ENCODE measurements at places on chromosomes 2 and 18.
A peak's percentile ranks its signal among the peaks of the same experiment; 100 is the strongest.

GRCh38 chr2:43478412-43479086 is 117.3 kb downstream of the THADA start:
- peak; percentile 79 for DNase-seq

GRCh38 chr2:19614066-19614465 is 255.6 kb upstream of the OSR1 start:
- no peak for DNase-seq

DNA sequence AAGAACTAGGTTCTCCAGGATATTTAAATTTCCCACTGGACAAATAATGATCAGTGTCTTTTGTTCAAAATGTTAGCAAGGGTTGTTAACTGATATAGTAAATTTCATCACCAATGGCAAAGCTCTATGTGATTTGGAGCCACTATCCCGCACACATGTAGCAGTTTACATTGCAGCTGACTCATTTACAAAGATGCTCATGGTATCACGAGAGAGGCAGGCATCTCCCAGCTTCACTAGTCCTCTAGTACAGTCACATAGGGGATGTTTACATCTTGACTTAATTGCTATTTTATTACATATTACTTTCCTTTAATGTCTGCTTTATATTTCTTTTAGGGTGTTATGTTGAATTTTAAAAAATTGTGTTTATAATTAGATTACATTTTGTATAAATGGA is 30.7 kb downstream of the KCNE4 start:
- DNase-seq = no peak

DNA sequence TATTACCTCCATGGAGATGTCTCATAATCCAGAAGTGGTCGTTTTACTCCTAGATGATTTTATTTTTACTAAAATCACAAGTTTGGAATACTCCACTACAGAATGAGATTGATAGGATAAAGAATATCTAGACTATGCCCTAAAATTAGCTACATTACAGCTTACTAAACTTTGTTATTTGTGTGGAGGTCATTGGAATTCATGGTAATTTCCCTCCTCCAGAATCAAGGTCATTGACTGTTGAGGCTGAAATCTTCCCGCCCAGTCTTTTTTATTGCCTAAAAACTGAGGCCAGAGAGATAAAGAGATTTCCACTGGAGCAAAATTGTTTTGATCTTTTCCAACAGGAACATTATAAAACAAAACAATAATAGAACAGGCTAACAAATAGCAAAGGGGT is 35.0 kb downstream of the ITGB6 start:
- DNase-seq = no peak

DNA sequence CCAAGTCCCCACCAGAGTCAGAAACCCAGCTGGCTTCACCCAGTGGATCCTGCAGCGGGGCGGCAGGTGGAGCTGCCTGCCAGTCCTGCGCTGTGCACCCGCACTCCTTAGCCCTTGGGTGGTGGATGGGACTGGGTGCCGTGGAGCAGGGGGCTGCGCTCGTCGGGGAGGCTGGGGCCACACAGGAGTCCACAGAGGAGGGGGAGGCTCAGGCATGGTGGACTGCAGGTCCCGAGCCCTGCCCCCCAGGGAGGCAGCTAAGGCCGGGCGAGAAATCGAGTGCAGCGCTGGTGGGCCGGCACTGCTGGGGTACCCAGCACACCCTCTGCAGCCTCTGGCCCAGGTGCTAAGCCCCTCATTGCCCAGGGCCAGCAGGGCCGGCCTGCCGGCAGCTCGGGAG is 144.6 kb upstream of the MGAT5 start:
- DNase-seq = no peak

DNA sequence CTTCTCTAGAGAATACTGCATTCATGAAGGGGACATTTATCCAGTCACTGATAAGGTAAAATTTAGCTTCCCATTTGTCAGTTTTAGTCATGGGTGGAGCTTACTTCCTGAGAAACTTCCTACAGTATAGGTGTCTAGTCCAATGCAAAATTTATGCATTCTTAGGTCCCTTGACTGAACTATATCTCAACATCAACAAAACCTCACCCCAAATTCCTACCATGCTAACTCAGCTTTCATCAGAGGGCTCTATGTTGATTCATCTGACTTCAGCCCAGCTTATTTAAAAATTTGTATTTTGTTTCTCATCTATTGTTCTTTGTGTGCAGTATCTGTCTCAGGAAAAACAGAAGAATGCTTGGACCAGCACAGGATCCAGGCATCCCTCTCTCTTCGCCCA is 296.4 kb upstream of the ACVR2A start:
- no peak for DNase-seq

DNA sequence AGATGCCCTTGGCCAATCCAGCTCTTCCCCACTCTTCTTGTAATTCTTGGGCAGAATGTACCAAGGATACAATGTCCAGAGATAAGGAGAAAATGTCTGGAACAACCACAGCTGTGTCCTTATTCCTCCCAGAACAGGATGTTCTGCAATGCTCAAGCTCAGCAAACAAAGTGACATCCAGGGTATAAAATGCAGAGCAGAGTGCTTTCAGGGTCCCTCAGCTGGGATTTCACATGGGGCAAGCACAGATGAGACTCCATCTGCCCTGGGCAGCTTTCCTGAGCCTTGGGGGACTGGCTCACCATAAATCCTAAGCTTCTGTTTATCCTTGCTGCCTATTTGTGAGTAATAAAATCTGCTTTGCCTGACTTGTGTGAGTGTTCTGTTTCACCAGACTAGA is 127.4 kb downstream of the VAPA start:
- no peak for DNase-seq

GRCh38 chr2:171533331-171533730 is 11.1 kb downstream of the CYBRD1 start:
- no peak for DNase-seq

- DNase-seq = no peak
Observed at GRCh38 chr2:86107031-86107430, 996 bp downstream of the PTCD3 start.

DNA sequence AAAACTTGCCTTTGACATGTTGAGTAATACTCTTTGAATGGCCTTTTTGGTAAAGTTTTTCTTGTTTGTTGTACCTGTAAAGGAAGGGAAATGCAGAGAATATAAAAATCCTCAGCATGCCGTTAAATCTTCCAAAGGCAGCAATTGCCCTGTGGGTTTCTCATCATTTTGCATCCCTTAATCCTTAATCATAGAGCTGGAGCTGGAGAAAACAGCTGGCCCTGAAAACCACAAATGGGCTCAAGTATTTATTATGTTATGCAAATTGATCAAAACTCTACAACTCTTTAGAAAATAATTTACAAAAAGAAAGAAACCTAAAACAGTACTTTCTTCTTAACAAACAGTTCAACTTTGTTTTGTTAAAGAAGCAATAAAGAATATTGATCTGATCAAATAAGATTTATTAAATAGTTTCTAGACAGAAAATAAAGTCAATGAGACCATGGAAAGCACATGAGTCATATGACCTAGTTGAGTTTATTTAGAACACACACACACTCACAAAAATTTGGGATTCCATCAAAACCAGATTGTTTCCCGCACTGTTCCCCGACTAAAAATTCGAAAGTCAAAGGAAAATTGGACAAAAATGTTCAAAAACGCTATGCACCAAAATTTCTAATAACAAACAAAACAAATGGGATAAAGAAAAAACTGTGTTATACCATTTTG is 309.0 kb downstream of the GULP1 start:
- peak; percentile 32 for DNase-seq

GRCh38 chr2:105858868-105859693 is 114.4 kb downstream of the NCK2 start:
- DNase-seq = peak; percentile 75

DNA sequence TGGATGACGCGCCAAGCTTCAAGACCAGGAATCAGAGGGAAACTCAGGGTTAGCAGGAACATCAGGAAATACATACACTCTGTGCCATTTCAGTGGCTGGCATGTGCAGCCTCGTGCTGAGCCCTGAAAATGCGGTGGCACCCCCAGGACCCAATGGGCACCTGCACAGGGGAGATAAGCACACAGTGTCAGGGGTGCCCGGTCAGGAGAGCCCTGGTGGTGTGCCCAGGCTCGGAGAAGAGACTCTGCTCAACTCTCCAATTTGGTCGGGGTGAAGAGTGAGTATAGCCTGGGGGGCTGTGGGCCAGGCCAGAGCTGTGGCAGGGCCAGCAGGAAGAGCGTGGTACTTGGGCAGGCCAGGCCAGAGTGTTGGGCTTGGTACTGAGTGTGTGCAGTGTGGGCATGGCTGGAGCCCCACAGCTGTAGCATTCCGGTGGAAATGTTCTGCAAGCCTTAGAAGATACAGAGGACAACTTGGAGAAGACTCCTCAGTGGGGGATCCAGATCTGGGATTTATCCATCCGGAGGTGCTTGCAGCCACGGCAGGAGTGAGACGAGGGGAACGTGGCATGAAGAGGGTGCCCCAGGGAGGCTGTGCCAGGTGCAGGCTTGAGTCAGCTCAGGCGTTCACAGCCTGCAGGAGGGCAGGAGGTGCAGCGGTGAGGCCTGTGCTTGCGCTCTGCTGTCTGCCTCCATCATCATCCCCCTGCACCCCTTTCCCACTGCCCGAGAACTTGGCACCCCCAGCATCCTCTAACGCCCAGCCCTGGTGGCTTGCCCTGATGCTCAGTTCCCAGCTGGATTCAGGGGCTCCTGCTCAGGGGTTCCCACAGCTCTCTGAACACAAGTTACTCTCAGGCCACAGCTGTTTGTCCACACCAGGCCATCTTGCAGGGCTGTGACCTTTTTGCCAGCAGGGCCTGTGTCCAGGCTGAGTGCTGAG is 451.7 kb upstream of the HS6ST1 start:
- no peak for DNase-seq

DNA sequence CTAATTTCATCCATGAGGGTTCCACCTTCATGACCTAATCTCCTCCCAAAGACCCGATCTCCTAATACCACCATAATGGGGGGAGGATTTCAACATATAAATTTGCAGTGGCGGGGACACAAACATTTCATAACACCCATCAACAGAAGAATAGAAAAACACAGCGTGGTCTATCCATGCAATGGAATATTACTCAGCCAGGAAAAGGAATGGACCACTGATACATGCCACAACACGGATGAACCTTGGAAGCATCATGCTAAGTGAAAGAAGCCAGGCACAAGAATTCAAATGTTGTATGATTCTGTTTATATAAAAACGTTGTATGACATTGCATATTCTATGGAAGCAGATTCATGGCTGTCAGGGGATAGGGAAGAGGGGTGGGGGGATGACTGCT is 2.7 kb downstream of the PRLH start:
- no peak for DNase-seq

DNA sequence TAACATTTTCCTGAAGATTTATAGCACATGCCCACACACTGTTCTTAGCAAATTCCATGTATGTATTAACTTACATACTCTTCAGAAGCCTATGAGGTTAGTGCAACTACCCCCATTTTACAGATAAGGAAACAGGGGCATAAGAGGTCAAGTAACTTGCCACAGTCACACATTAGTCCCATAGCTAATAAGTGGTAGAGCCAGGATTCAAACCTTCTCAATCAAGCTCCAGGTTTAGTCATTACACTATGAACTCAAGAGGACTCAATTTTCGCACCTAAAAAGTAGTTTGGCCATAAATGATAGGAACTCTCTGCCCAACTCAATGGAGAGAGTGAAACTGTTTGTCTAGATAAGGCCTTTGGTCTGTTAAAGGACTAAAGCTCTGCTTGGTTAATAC is 9.7 kb upstream of the RIF1 start:
- DNase-seq = no peak

DNA sequence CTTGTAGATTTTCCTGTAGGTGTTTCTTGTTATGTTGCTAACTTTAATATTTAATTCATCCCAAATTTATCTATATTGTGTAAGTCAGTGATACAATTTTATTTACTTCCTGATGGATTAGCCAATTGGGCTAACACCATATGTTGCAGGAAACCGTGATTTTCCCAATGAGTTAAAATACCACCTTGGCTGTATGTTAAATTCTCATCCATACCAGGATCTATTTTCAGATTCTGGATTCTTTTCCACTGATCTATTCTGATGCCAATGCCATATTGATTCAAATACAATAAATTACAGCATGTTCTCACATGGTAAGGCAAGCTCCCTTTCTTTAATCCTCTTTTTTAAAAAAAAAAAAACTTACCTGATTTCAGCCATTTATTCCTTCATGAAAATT is 85.8 kb upstream of the DNAJC10 start:
- no peak for DNase-seq

GRCh38 chr2:188245230-188245629 is 46.4 kb upstream of the GULP1 start:
- DNase-seq = peak; percentile 78

- no peak for DNase-seq
Observed at GRCh38 chr2:197010200-197011020, 83.9 kb upstream of the PGAP1 start.

GRCh38 chr18:55349685-55350084 is 238.3 kb downstream of the TCF4 start:
- DNase-seq = no peak

All from foreskin keratinocyte (primary cell).